Brain microvascular endothelial cell (primary cell): ENCODE measurements at places on chromosomes 3 and 15.

- no peak for DNase-seq
Measured at GRCh38 chr15:51163843-51164242, 69.1 kb upstream of the TNFAIP8L3 start.

GRCh38 chr3:176351408-176351807, 845.9 kb downstream of the TBL1XR1 start:
- DNase-seq: no peak

DNA sequence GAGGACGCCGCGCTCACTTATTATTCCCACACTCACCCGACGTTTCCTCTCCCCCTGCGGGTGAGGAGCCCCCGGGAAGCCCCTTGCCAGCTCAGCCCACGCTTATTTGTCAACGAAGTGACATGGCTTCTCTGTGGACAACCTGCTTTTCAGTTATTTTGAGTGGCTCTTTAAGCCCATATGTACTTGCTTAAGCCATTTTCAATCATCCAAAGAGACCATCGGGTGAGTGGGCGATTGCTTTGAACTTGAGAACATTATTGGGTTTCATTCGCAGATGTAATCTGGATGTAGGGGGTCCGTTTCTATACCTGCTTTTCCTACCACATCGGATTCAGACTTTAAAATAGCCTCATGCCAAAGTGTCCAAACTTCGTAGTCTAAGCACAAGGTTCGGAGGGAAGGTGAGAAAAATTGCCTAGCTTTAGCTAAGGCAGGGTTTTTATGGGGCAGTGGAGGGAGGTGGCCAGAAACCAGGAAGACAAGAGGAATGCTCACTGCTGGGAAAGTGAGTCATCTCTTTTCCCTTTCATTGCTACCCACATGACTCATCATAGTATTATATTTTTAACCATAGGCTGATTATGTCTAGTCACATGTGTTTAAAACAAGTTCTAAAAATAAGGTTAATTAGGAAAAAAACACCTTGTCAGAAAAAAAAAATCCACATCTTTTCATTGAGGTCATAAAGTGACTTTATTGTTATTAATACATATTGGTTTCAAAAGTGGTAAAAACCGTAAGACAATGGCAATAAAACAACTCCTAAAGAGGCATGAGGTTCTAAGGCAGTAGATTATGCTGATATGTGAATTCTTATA, 773.1 kb upstream of the NR2F2 start:
- DNase-seq: peak; percentile 92

GRCh38 chr3:53822331-53822741, 23.9 kb downstream of the CHDH start:
- no peak for DNase-seq

GRCh38 chr3:51712511-51712931, 5.7 kb downstream of the GRM2 start:
- no peak for DNase-seq

DNA sequence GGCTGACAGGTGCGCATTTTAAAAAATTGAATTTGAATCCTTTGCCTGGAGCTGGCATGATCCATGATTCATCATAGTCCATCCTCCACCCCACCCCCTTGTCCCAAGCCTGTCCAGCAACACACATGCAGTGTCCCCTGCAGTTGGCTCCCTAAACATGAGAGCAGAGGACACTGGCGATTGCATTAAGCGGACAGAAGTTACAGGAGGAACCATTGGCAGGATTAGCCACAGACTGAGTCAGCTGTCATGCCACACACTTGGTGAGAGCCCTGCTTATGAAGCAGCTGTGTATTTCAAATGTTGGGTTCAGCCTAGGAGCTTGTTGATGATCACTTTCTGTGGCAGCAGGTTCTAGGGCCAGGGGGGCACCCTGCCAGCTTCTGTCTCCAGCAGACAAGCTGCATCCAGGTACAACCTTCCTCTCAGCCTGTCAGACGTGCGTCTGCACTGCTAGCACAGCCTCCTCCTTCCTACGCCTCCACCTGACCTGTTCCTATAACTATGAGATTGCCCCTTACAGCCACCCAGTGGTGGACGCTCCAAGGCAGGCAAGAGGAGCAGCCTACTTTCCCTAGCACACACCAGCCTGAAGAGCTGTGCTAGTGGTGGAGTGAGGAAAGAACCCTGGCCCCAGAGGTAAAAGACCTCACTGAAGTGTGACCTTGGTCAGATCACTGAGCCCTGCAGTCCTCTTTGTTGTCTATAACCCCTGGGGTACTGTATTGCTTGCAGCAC, 121.9 kb downstream of the SLCO3A1 start:
- no peak for DNase-seq

GRCh38 chr3:150142936-150143335, 172.2 kb upstream of the PFN2 start:
- DNase-seq: no peak

GRCh38 chr15:68411735-68412134, 20.2 kb downstream of the ITGA11 start:
- DNase-seq: no peak
